ENCODE measurements at places on chromosomes 2 and 18.

GRCh38 chr2:47652061-47652690 is 130.8 kb upstream of the MSH6 start:
- DNase-seq = no peak

- DNase-seq = no peak
Measured at GRCh38 chr18:29003194-29003593, 826.3 kb upstream of the CDH2 start.

DNA sequence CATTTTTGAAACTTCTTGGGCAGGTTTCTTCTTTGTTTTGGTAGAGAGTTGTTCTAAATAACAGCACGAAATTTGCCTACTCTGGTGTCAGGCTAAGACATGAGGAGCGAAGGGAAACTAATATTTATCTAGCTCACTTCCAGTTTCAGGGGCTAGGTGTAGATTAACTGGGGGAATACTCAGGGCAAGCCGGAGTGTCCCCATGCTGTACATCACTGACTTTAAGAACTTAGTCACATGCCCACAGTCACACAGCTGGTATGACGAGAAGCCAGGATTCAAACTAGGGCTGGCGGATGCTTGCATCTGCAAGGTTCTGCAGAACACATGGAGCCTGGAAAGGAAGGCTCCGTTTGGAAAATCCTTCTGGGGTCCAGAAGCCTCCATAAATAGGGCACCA is 133.3 kb downstream of the ALPK2 start:
- peak; percentile 37 for DNase-seq

DNA sequence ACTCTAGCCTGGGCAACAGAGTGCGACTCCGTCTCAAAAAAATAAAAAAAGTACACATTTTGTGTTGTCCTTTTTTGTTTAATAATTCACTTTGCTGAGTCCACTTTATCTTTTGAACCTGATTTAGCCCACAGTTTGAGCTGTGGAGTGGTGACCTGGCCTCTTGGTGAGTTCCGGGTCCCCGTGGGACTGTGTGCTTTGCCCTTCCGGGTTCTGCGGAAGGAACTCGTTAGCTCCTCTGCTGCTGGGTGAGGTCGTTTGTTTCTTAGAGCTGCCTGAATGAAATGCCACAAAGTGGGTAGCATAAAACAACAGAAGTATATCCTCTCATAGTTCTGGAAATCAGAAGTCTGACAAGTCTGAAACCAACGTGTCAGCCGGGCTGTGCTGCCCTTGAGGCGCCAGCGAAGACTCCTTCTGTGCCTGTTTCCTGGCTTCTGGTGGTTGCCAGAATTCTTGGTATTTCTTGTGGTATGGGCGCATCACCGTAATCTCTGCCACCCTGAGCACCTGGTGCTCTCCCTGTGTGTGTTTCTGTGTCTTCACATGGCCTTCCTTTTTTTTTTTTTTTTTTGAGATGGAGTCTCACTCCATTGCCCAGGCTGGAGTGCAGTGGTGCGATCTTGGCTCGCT is 3.5 kb downstream of the EFHD1 start:
- no peak for DNase-seq

- no peak for DNase-seq
Measured at GRCh38 chr2:118981632-118982031, 39.6 kb downstream of the MARCO start.

GRCh38 chr18:22189449-22190166 is 20.2 kb downstream of the GATA6 start:
- no peak for DNase-seq

DNA sequence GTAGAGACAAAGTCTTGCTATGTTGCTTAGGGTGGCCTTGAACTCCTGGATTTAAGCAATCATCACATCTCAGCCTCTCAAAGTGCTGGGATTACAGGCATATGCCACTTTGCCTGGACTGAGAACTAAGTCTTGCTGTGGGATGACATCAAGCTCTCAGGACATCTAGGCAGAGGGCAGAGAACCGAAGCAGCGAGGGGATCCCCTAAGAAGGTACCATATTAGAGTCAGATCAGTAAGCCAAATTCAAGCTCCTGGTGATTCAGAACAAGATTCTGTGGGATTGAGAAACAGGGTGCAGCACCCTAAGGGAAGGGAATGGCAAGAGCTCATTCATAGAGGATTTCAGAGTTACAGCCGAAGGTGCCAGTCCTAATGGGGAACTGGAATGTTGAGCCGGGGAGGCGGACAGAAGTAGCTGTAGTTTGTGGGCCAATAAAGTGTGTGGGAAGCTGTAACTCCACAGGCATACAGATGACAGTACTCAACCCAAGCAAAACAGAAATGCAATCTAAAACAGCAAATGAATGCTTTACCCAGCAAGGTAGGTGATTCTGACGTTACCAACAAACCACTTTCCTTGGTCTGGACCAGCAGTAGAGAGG is 30.9 kb downstream of the EPHA4 start:
- no peak for DNase-seq

Measured in GM12864 (cell line).